ENCODE measurements at places on chromosomes 3 and 15. TPM values are rescaled to one million over a fixed set of nuclear protein-coding genes. Genes with fewer than 3 reads are reported as not detected.

The CPNE9 gene
- 3.4 TPM for total RNA-seq

The ACSBG1 gene
- 375 TPM for total RNA-seq

The SNX33 gene
- total RNA-seq: 58.3 TPM

The NAALADL2 gene
- total RNA-seq: 10.5 TPM

The SV2B gene
- 0.76 TPM for total RNA-seq

The FBXL2 gene
- total RNA-seq: 4.1 TPM

The ATP2C1 gene
- total RNA-seq: 62.2 TPM

The CORO2B gene
- 1.3 TPM for total RNA-seq

The PLCL2 gene
- 4.2 TPM for total RNA-seq

- DNase-seq: no peak
- H3K4me1 ChIP-seq: no peaks in the 10 kb centered on the region
- H3K27me3 ChIP-seq: no peaks in the 10 kb centered on the region
- no peak overlapping the region for H3K4me3 ChIP-seq
- no peaks in the 10 kb centered on the region for H3K36me3 ChIP-seq
- H3K27ac ChIP-seq: no peak overlapping the region
Observed at GRCh38 chr3:118436697-118437262, 597.9 kb downstream of the IGSF11 start.

GRCh38 chr15:92653836-92654539 lies 1.6 kb downstream of the FAM174B start:
- H3K4me1 ChIP-seq: peaks cover 20% of the 10 kb centered on the region
- no peak for DNase-seq
- no peaks in the 10 kb centered on the region for H3K36me3 ChIP-seq
- H3K27me3 ChIP-seq: peaks cover 18% of the 10 kb centered on the region

DNA sequence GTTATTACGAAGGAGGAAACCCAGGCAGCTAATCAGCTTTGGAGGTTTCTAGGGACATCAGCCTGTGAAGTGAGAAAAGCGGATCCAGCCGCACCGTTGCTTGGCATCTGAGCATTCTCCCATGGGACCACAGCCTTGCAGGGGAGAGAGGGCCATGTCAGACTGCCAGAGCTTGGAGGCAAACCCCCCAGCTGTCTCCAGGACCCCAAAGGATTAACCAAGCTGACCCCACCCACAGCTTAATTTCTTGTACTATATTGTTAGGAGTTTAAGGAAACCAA lies 5.1 kb downstream of the IGDCC3 start:
- no peak overlapping the region for H3K4me3 ChIP-seq
- H3K4me1 ChIP-seq: peaks cover 16% of the 10 kb centered on the region
- H3K27ac ChIP-seq: no peak overlapping the region
- H3K36me3 ChIP-seq: no peaks in the 10 kb centered on the region

DNA sequence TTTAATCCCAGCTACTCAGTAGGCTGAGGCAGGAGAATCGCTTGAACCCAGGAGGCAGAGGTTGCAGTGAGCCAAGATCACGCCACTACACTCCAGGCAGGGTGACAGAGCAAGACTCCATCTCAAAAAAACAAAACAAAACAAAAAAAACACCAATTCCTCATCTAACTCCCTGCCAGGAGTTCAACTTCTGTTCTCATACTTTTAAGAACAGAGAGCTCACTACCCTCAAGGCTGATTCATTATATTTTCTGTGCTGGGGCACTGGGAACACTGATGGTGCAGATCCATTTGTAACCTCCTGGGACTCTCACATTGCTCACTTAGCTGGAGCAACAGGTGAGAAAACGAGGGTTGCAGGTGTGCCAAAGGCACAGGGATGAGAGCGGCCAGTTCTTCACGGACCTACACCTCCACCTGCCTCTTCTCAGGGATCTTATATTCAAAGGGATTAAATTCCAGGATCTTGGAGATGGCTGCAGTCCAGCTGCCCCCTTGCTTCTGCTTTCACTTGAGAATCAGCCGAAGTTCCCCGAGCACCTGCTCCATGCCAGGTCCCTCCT lies 12.3 kb upstream of the CSK start:
- H3K4me1 ChIP-seq: peaks cover 30% of the 10 kb centered on the region
- no peak for DNase-seq
- H3K4me3 ChIP-seq: no peak overlapping the region
- H3K27ac ChIP-seq: no peak overlapping the region

GRCh38 chr15:58921267-58921790 lies 12.2 kb downstream of the SLTM start:
- H3K4me3 ChIP-seq: no peak overlapping the region
- H3K4me1 ChIP-seq: peaks cover 41% of the 10 kb centered on the region
- peaks cover 9% of the 10 kb centered on the region for H3K36me3 ChIP-seq
- no peak overlapping the region for H3K27ac ChIP-seq
- DNase-seq: no peak
- H3K27me3 ChIP-seq: no peaks in the 10 kb centered on the region

GRCh38 chr3:149273096-149273751 lies 51.6 kb upstream of the CP start:
- no peaks in the 10 kb centered on the region for H3K4me1 ChIP-seq
- no peak overlapping the region for H3K4me3 ChIP-seq
- no peak overlapping the region for H3K27ac ChIP-seq
- H3K27me3 ChIP-seq: no peaks in the 10 kb centered on the region
- DNase-seq: no peak
- no peaks in the 10 kb centered on the region for H3K36me3 ChIP-seq

- no peak overlapping the region for H3K27ac ChIP-seq
- no peaks in the 10 kb centered on the region for H3K36me3 ChIP-seq
- no peak for DNase-seq
- H3K27me3 ChIP-seq: no peaks in the 10 kb centered on the region
- no peaks in the 10 kb centered on the region for H3K4me1 ChIP-seq
Observed at GRCh38 chr15:35067496-35068347, 17.4 kb downstream of the NANOGP8 start.

- peaks cover 8% of the 10 kb centered on the region for H3K4me1 ChIP-seq
- no peaks in the 10 kb centered on the region for H3K36me3 ChIP-seq
- no peak overlapping the region for H3K27ac ChIP-seq
- H3K27me3 ChIP-seq: no peaks in the 10 kb centered on the region
Observed at GRCh38 chr3:54994111-54994513, 66.3 kb upstream of the LRTM1 start.

DNA sequence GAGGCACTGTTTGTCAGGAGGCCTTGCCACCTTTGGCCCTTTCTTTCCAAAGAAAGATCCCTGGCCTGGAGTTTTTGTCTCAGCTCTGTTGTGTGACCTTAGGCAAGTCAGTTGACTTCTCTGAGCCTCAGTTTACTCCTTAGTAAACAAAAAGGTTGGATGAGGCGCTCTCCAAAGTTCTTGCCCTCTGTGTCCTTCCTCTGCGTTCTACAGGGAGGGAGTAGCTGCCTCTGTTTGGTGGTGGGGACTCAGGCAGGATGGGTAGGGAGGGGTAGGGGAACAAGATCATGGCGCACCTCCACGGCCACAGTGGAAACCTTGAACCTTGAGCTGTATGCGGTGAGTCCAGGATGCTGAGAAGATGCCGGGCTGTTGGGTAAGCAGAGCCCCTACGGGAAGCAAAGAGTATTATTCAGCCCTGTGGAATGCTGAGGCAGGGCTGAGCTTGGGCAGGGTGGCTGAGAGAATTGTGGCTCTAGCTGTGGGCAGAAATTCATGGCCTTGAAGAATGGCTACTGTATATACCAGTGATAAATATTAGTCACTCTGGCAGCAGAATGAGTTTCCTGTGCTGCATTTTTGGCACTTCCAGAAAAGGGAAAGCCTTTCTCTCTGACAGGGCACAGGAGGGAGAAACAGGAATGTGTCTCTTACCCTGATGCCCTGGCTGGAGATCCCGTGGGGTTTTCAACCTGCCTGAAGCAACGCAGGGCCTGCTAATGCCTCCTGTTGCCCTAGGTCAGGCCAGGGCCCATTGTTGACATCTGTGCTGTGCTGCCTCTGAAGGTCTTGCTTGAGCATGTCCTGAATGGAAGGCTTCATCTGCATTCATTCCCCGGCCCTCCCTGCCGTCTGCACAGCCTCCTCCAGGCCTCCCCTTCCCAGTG lies 39.9 kb downstream of the SMAD3 start:
- H3K36me3 ChIP-seq: no peaks in the 10 kb centered on the region
- peak; percentile 75 for DNase-seq
- H3K4me3 ChIP-seq: no peak overlapping the region
- no peaks in the 10 kb centered on the region for H3K27me3 ChIP-seq
- H3K4me1 ChIP-seq: peaks cover 92% of the 10 kb centered on the region

DNA sequence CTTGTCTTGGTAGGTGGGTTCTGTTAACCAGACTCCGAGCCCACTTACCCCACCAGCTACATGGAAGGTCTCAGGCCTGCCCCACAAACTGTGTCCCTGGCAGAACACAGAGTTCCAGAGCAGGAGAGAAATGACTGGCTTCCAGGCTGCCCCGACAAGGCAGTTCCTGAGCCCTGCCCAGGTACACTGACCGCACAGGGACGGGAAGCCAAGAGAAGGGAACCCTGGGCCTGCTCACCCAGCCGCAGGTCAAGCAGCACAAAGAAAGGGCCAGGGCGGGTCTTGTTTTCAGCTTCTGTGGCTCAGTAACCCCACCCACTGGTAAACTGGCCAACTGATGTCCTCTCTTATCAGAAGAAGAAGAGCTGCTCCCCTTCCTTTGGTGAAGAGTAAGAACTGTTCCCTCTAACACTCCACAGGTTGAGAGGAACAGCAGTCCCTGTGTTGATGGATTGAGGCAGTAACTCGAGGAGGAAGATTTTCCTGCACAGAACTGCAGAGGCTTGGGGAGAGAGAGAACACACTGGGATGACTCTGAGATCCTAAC lies 68.4 kb downstream of the CRTC3 start:
- H3K4me3 ChIP-seq: no peak overlapping the region
- H3K4me1 ChIP-seq: peaks cover 45% of the 10 kb centered on the region
- H3K27me3 ChIP-seq: no peaks in the 10 kb centered on the region
- DNase-seq: peak; percentile 82
- peaks cover 7% of the 10 kb centered on the region for H3K36me3 ChIP-seq
- peak overlapping the region; percentile 77 for H3K27ac ChIP-seq

DNA sequence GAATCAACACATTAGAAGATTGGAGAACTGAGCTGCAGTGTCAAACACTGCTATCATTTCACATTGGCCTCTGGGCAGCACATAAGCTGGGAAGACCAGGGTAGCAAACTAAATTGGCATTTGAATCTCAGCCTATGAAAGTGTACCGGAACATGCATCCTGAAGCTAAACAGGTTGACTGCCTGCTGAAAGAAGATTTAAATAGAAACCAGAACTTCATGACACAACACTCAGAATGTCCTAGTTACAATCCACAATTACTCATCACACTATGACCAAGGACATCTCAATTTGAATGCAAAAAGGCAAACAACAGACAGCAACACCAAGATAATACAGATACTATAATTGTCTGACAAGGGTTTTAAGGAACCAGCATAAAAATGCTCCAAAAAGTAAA lies 26.2 kb downstream of the TM2D3 start:
- H3K27ac ChIP-seq: no peak overlapping the region
- H3K4me3 ChIP-seq: no peak overlapping the region
- peaks cover 5% of the 10 kb centered on the region for H3K36me3 ChIP-seq
- H3K27me3 ChIP-seq: no peaks in the 10 kb centered on the region

GRCh38 chr3:86595696-86596095 lies 395.3 kb downstream of the VGLL3 start:
- H3K27ac ChIP-seq: no peak overlapping the region
- H3K27me3 ChIP-seq: no peaks in the 10 kb centered on the region
- no peaks in the 10 kb centered on the region for H3K4me1 ChIP-seq
- DNase-seq: no peak

DNA sequence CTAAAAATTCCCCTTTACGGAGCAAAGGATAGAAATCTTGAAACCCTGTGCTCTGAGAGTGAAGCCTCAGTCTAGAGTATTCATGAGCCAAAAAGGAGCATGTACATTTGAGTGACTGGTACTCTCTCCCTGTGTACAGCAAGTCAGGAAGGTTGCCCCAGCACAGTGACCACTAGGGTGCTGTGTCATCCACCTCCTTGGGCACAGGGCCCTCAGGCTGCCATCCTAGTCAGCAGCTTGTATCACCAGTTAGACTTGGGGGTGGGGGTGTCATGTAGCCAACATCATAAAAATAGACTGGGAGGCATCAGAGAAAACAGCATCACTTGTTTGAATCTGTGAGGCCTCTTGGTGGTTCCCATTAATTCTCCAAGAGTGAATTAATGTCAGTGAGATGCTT lies 12.0 kb downstream of the NME9 start:
- H3K27me3 ChIP-seq: no peaks in the 10 kb centered on the region
- no peak for DNase-seq
- no peaks in the 10 kb centered on the region for H3K36me3 ChIP-seq
- no peak overlapping the region for H3K27ac ChIP-seq
- no peak overlapping the region for H3K4me3 ChIP-seq

GRCh38 chr3:182683453-182683852 lies 109.9 kb upstream of the ATP11B start:
- no peak for DNase-seq
- H3K36me3 ChIP-seq: no peaks in the 10 kb centered on the region
- peaks cover 32% of the 10 kb centered on the region for H3K27me3 ChIP-seq
- H3K27ac ChIP-seq: no peak overlapping the region

DNA sequence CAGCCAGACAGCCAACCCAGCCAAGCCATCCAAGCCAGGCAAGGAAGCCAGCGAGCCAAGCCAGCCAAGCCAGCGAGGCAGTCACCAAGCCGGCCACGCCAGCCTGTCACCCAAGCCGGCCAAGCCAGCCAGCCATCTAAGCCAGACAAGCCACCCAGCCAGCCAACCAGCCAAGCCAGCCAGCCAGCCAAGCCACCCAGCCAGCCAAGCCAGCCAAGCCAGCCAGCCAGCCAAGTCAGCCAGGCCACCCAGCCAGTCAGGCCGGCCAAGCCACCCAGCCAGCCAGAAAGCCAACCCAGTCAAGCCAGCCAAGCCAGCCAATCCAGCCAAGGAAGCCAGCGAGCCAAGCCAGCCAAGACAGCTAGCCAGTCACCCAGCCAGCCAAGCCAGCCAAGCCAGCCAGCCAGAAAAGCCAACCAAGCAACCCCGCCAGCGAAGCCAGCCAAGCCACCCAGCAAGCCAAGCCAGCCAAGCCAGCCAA lies 201.2 kb downstream of the GOLGA6L6 start:
- no peaks in the 10 kb centered on the region for H3K27me3 ChIP-seq
- DNase-seq: peak; percentile 89
- no peaks in the 10 kb centered on the region for H3K36me3 ChIP-seq

DNA sequence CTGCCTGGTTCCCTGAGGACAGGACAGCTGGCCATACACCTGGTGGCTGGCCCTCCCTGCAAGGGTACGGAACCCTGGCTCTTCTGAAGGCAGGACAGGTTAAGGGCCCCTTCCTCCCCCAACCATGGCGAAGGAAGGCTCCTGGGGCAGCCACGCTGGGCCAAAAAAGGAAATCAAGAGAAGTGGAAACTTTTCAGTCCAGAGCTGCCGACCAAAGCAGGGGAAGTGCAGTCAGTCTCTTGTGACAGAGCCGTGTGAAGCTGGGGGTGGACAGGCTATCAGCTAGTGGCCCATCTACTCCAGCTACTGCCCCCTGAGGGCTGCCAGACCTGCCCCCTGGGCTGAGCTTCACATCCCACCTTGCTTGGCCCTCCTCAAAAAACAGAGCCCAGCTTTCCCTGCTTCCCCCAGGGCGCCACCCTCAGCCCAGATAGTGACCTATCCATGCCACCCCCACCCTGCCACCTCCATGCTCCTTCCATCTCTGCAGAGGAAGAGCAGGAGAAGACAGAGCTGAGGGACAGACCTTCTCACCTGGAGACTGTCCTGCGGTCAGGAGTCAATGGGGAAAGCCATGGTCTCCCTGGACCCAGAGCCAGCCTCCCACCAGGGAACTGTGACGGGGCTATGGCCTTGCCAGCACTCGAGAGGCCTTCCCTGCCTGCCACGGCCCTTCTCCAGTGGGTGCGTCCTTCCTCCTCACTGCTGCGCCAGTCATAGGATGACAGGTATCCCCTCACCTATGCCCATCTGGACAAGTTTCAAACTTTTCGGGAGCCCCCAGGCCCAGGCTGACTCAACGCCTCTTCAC lies 4.6 kb downstream of the SEMA7A start:
- DNase-seq: no peak
- peaks cover 23% of the 10 kb centered on the region for H3K27me3 ChIP-seq
- H3K4me1 ChIP-seq: peaks cover 24% of the 10 kb centered on the region
- no peak overlapping the region for H3K4me3 ChIP-seq

Measured in suprapubic skin (tissue), 4 donors.